ENCODE measurements at places on chromosomes 12 and 14.

DNA sequence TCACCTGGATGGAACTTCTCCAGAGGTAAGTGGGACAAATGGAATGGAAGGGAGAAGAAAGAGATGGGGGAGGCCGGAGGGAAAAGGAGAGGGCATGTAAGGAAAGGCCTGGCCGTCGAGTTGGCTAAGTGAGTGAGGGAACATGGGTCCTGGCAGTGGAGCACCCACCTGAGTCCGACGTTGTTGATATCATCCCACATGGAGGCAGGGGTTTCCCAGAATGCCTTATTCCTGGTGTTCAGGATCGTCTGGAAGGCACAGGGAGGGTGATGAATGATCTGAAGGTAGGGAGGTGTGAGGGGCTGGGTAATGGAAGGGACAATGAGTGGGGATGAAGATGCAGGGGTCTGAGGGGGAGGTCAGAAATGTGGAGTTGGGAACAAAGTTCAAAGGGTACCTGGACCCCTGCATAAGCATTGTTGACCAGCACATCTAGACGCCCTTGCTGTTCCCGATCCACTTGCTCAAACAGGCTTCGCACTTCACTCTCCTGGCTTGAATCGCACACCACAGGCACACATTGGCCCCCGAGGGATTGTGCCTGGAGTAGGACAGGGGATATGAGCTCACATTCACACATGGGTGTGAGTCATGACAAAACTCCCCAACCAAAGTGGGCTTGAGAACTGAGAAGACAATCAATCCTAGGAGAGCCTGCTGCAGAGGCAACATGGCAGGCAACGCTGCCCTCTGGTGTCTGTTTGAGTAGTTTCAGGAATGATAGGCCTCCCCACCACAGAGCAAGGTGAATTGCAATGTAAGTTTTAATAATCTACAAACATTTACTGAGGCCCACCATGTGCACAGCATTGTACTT, 3.0 kb downstream of the DHRS1 start:
- DNase-seq: peak; percentile 89

GRCh38 chr12:42130672-42131402, 13.8 kb downstream of the GXYLT1 start:
- peak; percentile 84 for DNase-seq

- DNase-seq: no peak
These were observed 68.2 kb downstream of the E2F7 start for GRCh38 chr12:76997011-76997780.

DNA sequence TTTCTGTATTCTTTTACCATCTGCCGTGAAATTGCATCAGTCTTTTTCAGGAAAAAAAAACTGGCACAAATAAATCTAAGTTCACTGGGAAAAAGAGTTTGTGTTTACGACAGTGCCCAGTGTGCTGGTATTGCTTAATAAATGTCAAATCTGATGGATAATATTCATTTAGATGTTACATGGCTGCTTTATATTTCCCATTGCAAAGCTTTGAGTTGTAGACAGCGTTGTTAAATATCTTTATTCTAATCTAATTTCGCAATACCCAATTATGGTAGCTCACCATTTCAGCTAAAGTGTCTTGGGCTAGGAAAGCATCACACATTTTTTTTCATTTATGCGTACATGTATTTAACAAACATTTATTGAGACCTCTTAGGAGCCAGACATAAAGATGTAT, 1994.5 kb upstream of the FLRT2 start:
- DNase-seq: no peak

DNA sequence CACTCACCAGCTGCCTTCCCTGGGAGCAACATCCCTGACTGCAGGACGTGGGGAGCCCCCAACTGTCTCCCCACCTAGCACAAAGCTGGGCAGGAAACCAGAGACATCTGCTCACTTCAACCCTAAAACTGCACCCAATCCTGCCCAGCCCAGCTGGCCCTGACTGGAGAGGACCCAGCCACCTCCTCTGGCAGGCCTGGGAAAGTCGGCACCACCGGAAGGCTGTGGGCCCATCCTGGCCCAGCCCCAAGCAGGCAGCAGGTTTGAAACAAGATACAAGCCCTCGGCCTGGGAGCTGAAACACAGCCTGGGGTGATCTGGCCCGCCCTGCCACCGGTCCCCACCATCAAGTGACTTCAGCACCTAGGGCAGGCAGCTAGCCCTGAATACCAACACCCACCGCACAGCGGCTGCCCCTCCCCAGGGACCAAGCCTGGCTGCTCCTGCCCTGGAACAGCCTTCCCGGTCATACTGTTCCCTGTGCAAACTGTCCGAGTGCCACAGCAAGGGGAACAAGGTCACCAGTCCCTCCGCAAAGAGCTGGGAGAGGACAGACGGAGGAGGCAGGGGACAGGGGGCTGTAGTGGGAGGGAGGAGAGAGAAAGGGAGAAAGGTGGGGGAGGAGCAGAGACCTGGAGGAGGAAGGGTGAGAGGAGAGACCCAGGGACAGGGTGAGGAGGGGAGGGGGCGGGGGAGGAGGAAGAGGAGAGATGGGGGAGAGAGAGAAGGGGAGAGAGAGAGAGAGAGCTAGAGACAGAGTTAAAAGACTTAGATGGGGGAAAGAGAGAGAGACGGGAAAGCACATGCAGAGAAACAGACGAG, 115.7 kb downstream of the RFLNA start:
- DNase-seq: no peak

DNA sequence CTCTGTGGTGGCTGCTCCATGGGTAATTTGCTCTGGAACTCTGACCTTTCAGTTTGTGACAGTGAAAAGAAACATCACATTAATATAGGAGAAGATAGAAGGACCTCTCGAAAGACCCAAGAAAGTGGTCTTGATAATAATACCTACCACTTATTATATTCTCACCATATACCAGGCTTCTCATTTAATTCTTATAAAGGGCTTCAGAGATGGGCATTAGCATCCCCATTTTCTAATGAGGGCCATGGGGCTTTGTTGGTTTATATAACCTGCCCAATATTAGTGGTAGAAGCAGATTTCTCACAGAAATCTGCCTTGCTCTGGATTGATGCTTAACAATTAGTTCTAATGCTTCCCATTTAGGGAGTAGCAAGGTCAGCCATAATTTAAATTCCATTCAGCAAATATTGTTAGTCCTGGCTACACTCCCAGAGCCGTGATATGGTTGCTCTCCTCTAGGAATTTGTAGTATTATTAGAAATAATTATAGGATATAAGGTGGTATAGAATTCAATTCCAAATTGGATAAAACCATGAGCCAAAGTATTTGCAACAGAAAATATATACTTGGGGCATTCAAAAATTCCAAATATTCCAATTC, 7.4 kb upstream of the AMIGO2 start:
- no peak for DNase-seq

- peak; percentile 70 for DNase-seq
These were observed 79.5 kb downstream of the ARMH4 start for GRCh38 chr14:58072288-58073071.

Measured in renal cortical epithelial cell (primary cell).